ENCODE measurements at places on chromosomes 3 and 15.

DNA sequence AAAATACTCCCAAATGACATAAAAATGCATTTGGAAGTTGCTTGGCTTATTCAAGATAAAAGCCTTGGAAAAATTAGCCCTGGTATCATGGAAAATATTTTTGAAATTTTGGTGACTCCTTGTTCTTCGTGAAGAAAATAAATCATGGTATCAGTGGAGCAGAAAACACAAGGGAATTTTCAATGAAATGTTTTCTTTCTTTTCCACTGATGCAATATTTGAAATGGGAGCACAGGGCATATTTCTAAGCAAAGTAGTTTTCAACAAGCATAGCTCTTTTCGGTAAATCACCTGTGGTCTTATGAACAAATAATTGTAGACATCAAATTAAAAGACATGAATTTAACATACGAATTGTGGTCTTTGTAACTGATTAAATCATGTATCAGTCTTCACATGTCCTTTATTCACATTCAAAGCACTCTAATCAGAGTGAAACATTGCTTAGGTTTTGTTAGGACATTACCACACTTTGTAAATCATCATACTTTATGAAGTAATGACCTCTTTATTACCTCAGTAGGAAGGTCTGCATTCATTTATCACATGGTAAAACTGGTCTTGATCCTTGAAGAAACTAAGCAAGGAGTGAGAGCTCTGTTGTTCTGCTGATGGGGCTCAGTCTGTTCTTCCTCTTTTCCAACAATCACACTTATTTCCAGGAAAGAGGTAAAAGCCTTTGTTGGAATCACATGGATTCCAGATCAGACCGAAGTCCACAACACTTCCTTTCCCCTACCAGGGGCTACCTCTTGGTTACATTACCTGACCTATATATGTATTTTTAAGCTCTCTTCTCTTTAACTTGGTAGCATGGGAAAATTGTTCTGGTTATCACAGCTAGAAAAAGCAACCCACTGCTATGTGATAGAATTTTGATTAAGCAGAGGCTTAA lies 413.5 kb upstream of the THBS1 start:
- DNase-seq = peak; percentile 48

- no peak for DNase-seq
These were observed 11.7 kb downstream of the ABCC5 start for GRCh38 chr3:184005941-184006507.

DNA sequence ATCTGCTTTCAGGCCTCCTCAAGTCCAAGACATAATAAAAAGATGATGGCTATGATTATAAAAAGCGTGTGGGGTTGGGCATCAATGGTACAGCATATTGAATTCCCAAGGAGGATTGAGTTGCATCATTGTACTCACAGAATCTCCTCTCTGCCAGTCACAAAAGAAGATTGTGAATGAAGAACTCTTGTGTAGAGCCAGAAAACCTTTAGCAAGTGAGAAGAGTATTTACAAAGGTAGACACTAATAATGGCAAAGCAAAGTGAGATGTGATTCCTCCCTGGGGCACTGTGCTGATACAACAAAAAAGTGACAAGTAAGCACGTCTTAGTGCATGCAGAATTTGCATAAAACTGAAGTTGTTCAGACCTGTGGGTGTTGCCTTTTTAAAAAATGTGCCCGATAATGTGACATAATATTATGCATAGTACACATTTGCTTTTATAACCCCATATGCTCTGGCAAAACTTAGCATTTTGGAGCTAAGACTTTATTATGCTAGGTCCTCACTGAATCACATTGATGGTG lies 291.2 kb upstream of the TBC1D5 start:
- no peak for DNase-seq

DNA sequence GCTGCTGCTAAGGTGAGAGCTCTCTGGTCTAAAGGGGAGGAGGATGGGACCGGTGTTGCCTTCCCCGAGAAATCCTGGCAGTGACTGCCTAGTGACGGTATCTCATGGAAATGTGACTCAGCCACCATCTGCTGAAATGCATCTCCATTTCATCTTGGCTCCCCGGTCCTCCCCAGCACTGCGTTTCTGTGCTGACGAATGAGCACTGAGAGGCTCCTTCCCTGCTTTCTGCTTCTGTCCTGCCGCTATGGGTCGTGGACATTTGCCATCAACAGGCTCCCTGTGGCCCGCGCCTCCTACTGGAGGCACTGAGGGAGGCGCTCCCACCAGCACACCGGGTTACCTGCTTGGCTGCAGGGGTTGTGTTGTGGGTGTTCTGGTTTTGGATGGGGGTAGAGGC lies 13.5 kb upstream of the SEC13 start:
- no peak for DNase-seq

DNA sequence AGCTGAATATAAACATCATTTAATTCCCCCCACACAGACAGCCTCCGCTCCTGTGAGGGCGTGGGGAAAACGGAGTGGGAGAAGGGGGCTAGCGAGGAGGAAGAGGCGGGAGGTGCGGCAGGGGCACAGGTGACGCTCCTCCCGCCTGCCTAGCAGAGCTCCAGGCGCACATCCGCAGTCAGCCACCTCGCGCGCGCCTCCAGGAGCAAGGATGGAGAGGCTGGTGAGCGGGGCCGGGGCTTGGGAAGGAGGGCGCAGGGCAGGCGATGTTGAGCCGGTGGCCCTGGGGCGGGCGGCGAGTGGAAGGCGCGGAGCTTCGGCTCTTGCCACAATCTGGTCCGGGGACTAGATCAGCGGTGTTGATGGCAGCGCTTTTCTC lies at the start of gene CD200:
CD200 (plus strand) TSS at position 155 of the 379 bp plus-strand sequence; CDS start at position 212, 57 bp downstream.
- DNase-seq = no peak

DNA sequence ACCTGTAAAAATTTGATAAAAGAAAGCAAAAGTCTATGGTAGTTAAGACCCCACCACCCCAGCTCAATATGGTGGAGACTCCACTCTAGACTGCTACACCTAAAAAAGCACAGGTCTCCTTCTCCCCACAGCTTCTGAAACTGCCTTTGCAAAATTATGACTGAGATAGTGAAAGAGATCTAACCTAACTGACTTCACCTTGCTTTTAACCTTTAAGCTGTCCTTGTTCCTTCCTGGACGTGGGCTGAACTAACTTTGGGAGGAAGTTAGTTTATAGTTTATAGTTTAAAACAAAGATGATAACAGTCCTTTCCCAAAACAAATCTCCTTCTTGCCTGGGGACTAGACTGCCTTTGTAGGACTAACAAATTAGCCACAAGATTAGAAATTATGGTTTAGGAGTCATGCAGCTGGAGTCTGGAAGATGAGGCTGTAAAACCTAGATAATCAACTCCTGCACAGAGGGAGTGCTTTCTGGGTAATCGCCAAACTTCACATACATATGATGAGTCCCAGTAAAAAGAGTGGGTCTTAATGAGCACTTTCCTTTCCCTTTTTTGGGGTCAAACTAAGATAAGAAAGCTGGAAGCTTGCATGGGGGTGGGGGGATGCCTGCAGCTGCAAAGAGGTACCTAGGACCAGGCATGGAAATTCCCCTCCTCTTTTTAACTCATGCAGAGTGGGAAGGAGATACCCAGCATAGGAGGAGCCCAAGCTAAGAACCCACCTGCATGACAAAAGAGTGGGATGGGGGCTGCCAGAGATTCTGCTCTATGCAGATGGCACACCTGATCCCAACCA lies 17.5 kb downstream of the CCR8 start:
- no peak for DNase-seq

Data from HepG2 (cell line).